ENCODE measurements at places on chromosomes 13 and 19.

DNA sequence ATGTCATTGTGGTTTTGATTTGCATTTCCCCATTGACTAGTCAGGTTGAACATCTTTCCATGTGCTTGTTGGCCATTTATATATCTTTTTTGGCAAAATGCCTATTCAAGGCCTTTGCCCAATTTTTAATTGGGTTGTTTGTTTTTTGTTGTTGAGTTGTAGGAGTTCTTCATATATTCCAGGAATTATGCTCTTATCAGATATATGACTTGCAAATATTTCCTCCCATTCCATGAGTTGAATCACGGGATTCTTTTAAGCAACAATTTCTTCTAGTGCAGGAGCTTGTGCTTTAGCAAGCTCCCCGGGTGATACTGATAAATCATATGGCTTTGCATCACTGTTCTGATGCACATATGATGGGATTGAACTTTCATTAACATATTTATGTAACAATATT is 47.0 kb upstream of the FLT1 start:
- DNase-seq = no peak

DNA sequence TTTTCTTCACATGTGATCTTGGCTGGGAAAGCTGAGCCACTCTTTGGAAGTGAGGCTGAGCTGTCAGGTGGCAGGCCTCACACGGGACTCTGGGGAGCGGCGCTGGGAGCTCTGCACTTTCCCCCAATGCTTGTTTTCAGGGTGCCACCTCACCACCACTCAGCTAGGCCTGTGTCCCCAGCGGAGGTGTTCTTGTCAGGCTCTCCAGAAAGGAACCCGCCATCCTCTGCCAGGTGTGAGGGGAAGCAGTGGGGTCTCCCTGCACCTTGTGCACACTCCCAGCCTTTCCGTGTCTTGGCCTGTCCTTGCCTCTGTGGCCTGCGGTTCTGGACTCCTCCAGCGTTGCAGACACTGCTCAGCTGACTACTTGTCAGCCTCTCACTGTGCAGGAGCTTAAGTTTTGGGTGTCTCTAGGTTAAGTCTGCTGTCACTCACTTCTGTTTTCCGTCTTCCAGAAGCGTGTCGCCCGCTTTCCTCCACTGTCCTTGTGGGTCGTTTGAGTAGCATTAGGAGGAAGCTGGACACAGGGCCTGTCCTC is 51.9 kb downstream of the GGACT start:
- no peak for DNase-seq

GRCh38 chr19:17098326-17098725 is 22.7 kb downstream of the MYO9B start:
- no peak for DNase-seq

DNA sequence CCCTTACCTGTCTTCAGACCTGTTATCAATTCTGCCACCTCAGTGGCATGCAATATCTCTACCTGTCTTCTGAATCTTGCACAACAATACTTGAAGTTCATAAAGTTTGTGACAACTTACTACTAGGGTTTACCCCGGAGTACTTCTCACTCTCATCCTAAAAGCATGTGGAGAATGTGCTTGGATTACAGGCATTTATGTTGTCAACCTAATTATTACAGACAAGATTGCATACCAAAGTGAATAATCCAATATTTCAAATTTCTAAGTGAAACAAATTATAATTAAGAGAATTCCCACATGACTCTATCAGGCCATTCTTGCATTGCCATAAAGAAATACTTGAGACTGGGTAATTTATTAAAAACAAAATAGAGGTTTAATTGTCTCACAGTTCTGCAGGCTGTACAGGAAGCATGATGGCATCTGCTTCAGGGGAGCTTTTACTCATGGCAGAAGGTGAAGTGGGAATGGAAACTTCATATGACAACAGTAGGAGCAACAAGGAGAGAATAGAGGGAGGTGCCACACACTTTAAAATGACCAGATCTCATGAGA is 661.0 kb upstream of the SPRY2 start:
- DNase-seq = no peak

DNA sequence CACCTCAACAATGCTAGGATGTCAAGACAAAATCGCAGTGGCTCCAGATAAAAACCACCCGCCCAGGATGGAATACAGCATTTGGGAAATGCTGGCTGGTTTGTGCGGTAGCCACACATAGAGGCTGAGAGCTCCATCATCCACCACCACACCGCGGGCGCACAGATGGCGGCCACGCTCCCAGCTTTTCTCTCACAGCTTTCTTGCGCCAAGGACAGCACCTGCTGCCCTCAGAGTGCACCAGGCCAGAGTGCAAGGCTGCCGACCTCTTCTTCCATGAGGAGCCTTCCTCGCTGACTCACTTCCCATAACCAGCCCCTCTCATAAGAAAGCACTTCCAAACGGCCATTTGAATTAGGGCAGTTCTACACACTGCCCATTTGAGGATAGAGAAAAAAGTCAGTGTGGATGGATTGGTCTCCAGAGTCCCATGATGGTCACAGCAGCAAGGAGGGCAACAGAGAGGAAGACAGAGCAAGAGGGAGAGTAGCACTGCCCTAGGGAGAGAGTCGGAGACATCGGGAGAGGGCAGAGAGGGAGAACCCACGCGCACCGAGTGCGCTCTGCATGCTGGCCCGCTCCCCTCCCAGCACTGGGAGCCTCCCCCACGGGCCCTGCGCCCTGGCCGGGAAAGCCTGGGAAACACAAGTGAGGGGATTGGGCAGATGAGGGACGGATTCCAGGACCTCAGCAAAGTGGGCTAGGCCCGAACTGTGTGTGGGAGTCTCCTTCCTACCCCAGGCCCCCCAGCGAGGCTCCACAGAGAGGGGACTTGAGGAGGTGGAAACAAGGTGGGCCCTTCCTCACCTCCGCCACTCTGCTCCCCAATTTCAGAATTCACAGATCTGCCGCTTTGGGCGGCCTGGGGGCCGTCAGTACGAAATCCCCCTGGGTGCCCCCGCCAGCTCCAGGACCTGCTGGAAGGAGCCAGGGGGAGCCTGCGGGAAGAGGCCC is 156.9 kb downstream of the USP12 start:
- DNase-seq = no peak
